NCI-H1436 (cell line): ENCODE measurements at places on chromosomes 7 and 10.

GRCh38 chr7:157928808-157929425, 592.1 kb downstream of the DNAJB6 start:
- no peak for DNase-seq

GRCh38 chr7:103686064-103686463, 240.1 kb upstream of the SLC26A5 start:
- no peak for DNase-seq

- DNase-seq: no peak
These were observed 4.2 kb upstream of the GPR158 start for GRCh38 chr10:25170627-25171026.

DNA sequence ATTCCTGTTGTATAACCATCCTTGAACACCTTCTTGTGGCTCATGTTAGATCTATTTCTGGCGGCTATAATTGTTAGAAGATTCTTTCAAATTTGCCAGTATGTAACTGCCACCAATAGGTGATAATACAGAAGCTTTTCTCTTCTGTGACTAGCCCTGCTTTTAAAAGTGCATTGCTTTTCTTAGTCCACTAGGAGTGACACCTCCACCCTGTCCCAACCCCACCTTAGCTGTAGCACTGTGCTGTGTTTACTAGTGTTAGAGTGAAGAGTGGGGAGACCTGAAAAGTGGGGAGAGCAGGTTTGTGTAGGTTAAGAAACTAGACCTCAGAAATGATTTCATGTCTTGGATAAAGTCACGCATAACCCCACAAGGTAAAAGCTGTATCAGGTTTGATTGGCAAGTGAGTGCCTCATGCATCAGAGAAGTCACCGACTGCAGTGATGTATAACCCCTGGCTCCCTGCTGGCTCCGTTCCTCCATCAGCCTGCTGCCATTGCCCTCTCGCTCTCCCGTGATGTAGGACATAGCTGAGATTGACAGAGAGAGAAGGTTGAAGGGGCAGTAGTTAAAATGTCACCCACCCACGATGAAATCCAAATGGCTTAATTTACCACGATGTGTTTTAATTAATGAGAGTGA, 12.5 kb downstream of the NPVF start:
- no peak for DNase-seq

- DNase-seq: no peak
These were observed 12.4 kb downstream of the DYNC1I1 start for GRCh38 chr7:95784796-95785195.

DNA sequence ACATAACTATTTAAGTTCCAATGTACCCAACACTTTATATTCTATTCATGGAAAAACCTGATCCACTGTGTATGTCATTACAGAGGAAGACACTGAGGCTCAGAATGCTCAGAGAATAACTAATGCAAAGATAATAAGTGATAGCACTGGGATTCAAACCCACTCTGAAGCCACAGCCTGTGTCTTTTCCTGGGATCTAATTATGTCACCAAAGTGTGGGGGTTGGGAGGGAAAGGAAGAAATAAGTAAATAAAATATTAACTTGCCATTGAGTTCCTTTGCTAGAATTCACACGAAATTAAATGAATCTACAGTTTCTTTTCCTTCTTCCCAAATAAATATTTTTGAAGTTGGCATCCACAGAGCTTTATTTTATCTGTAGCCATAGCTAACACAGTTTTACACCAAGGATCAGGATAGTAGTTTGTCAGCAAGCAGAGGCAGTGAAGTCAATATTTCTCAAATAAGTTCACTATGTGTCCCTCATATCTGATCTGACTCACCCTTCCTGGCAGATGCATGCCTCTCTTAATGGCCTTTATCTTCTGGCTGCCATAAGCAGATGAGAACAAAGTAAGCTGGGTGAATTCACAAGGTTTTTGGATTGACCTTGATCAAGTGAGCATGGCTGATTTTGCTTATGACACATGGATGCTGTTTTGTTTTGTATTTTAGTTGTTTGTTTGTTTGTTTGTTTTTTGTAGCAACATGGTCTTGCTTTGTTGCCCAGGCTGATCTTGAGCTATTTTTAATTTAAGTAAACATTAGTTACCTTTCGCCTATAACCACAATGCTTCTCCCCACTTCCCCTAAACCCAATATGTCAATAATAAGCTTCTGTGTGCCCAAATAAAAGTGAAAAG, 6.3 kb downstream of the RAPGEF5 start:
- DNase-seq: no peak

- DNase-seq: no peak
These were observed 3.1 kb upstream of the HOXA4 start for GRCh38 chr7:27133409-27134231.

- DNase-seq: no peak
These were observed 11.3 kb downstream of the OIT3 start for GRCh38 chr10:72904806-72905205.
